Renal pelvis (tissue), 12 donors: ENCODE measurements at places on chromosomes 3 and 15. TPM values are rescaled to one million over a fixed set of nuclear protein-coding genes. Genes with fewer than 3 reads are reported as not detected.
A peak's percentile ranks its signal among the peaks of the same experiment; 100 is the strongest.

- DNase-seq = no peak
Measured at GRCh38 chr3:46102059-46102779, 74.9 kb upstream of the XCR1 start.

DNA sequence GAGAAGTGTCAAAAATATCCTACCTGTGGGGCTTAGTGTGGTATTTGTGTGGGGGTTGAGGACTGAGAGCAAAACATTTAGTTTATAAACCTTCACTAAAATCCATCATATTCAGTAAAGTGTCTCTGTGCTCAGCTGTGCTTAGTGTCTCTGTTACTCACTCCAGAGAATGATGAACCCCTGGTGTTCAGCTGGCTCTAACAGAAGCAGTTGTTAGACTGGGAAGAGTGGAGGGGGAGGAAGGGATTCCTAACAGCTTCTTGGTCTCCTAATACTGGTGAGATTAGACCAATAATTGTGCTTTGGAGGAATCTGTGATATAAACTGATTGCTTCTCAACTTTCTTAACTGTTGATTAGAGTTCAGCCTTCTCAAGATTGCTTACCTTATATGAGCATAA, 1123.5 kb downstream of the ROBO2 start:
- no peak for DNase-seq

- no peak for DNase-seq
Measured at GRCh38 chr3:138384976-138385375, 36.6 kb downstream of the MRAS start.

DNA sequence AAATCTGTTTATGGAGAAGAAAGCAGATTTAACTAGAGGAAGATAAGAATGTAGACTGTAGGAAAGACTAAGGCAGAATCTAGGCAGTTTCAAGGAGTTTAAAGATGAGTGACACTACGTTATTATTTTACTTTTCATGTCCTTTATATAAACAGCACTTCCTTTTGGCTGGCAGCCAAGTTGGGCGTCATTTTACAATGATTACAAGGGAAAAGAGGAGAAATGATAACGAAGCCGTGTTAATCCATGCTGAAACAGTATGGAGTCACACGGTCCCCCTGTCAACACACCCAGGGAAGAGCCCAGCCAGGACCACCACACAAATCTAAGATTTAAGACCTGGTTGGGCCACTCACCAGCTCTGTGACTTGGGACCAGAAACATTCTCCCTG, 83.7 kb upstream of the NEO1 start:
- DNase-seq = peak; percentile 30

DNA sequence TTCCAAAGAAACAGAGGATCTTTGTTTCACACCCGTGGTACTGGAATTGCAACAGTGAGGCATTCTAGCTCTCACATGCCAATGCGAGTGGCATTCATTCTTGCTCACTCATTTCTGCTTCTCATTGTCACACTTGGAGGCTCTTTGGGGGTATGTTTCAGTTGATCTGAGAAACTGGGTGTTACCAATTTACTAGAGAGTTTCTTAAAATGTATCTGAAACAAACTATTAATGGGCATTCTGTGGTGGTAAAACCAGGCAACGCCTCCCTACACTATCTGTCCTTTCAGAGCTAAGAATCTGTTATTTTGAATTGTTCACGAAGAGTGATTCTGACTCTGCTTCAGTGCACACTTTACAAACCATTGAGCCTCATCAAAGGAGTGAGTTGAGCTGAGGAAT, 140.6 kb upstream of the BHLHE40 start:
- DNase-seq = no peak

GRCh38 chr3:186021673-186022362, 84.0 kb upstream of the TRA2B start:
- DNase-seq = no peak

Gene KBTBD13
- 0.07 TPM for polyA plus RNA-seq

Gene TBC1D21
- not detected for polyA plus RNA-seq

DNA sequence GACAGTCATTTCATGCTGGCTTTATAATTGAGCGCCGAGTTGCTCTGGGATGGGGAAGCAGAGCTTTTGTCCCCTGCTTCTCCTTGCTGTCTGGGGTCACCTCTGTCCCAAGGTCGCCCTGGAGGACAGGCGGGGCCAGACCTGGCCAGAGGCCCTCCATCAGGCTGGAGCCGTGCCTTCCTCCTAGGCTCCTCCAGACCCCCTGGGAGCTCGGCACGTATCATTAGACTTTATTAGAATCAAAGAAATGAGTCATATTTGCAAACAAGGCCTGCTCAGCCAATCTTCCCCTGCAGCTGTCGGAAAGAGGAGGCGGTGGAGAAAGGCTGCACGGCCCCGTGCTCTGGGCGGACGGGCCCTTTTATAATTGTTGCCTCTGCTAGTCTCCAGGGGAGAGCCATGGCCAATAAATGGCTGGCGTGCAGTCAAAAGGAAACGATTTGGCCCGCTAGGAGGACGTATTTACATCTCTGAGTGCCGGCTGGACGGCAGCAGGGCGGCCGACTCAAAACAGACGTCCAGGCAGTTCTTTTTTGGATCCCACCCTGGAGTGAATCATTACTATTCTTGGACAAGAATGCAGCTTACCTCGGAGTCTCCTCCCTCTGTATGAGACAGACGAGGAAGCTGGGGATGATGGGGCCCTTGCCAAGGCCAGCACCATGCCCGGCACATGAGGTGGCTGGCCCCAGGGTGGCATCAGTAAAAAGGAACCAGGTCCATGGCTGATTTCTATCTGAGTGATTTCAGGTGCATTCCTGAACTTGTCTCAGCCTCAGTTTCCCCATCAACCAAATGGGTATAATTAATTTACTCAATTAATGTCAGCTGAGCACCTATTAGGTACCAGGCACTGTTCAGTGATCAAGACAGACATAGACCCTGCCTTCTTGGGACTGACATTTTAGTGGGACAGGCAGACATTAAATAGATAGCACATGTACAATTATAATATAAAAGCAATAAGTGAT, 50.6 kb downstream of the SLC6A6 start:
- DNase-seq = peak; percentile 88

Gene CKMT1A
- 3.3 TPM for polyA plus RNA-seq

DNA sequence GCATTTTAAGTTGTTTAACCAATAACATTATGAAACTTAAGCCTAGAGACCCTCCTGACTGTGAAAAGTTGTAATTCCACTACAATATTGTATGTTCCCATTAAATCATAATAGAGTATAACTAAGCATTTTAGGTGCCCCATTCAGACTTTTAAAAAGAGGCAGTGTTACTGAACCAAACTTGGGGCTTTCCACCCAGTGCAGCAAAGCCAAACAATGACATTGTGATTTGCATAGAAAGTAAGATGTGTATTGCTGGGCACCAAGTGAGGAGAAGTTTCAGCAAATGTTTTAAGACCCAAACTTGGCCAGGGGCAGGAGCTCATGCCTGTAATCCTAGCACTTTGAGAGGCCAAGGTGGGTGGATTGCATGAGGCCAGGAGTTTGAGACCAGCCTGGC, 706.2 kb downstream of the GRM7 start:
- DNase-seq = no peak

Gene GATM
- 232 TPM for polyA plus RNA-seq
